ENCODE measurements at places on chromosomes 3 and 15.

GRCh38 chr15:45573961-45574629 lies 13.1 kb upstream of the BLOC1S6 start:
- DNase-seq = peak; percentile 30

GRCh38 chr3:15556512-15556911 lies 35.0 kb upstream of the COLQ start:
- DNase-seq = no peak

DNA sequence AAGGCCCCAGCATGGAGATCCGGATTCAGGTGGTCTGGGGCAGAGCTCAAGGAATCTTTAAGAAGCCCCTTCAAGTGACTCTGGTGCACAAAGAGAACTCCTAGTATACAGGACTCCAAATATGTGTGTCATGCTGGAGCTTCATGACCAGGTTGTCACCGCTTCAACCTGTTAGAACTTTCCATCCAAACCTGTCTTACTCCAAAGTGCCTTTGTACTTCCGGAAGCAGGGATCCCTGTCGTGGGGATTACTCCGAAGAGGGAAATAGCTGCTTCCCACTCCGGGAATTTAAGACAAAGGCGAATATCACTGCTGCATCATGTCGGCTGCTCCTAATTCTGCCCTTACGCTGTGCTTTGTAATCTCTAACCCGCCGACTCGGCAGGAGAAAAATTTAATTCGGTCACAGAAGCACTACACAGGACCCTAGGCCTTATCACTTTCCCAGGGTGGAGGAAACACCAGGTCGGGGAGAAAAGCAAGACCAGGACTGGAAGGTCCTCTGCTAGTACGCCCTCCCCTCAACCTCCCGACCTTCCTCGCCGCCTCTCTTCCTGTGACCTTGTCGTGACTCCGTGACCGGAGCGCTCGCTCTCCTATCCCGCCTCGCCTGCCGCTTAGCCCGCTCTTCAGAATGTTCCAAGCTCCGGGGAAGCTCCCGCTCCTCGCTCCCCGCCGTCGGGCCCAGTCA lies 730 bp downstream of the HIGD1A start:
- peak; percentile 16 for DNase-seq

DNA sequence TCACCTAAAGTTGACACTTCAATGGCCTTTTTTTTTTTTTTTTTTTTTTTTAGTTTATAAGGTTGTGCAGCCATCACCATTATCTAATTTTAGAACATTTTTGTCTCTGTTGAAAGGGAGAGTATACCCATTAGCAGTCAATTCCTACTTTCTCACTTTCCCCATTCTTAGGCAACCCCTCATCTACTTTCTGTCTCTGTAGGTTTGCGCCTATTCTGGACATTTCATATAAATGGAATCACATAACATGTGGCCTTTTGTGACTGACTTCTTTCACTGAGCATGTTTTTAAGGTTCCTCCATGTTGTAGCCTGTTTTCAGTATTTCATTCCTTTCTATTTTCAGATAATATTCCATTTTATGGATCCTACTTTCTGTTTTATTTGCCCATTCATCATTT lies 56.3 kb downstream of the BLM start:
- DNase-seq = no peak

GRCh38 chr15:74053941-74054529 lies 28.3 kb downstream of the GOLGA6A start:
- peak; percentile 76 for DNase-seq

DNA sequence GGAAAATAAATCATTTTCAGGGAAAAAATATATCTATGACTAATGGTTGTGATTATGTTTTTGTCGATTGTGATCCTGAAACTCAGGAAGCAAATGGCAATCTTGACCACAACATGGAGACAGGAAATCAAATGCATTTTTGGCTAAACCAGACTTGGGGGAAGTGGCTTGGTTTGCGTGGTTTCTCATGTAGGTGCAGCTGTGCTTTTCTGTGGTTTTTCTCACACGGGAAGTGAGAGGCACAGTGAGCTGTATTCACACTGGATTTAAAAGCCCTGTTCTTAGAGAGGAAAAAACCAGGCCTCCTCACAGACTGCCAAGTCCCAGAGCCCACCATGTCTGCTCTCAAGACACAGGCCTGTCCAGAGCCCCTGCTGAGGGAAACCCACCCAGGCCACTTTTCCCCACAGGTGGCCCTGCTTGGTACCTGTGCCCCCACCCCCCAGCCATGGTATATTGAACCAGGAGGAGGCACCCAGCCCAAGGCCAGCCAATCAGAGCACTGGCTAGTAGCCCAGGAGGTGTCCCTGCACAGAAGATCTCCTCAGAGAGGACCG lies 46.1 kb downstream of the BTD start:
- DNase-seq = peak; percentile 56

GRCh38 chr3:15941958-15942357 lies 144.2 kb upstream of the ANKRD28 start:
- no peak for DNase-seq

DNA sequence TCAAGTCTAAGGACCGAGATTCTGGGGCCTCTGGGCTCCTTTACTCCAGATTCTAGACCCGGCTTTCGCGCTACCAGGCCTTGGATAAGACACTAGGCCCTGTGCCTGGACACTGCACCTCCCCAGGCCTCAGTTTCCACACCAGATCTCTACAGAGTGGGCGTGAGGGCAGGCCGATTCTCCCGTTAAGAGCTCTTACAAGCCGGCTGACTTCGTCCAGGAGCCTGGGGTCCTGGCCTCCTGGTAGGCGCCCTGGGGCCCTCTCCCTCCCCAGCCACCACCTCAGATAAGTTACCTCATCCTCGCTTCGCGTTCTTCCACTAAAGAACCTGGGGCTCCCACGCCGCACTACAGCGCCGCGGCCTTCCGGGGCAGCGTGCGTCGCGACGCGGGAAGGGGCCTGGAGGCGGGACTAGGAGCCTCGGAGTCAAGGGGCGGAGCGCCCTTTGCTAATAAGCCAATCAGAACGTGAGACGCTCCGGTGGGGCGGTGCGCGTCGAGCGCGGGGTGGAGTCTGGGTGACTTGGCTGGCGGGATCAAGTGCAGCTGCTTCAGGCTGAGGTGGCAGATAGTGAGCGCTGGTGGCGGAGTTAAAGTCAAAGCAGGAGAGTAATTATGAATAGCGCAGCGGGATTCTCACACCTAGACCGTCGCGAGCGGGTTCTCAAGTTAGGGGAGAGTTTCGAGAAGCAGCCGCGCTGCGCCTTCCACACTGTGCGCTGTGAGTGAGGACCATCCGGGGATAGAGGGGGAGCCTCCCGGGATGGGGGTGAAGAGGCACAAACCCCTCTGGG lies at the start of the genes EAF2 and IQCB1:
Gene EAF2 (plus strand): TSS at position 539 of the 794 bp plus-strand sequence. CDS start 77 bp downstream, at position 616.
Gene IQCB1 (minus strand): TSS at position 390 of the 794 bp plus-strand sequence. CDS start 6,100 bp downstream, outside the sequence.
- DNase-seq = peak; percentile 92

DNA sequence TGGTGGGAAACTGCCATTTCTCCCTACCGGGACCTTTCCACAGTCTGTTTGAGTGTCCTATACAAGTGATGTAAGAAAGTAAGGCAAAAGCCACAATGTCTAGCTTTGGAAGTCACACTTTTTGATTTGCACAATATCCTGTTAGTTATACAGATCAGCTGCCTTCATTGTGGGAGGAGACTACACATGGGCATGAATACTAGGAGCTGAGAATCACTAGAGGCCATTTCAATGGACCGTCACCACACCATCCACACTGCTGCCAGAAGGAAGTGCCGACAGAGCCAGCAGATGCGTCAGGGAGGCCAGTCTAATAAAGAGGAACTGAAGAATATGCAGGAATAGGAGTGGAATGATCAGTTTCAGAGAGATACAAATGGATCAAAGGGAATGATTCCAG lies 65.8 kb downstream of the SCN11A start:
- DNase-seq = peak; percentile 53

DNA sequence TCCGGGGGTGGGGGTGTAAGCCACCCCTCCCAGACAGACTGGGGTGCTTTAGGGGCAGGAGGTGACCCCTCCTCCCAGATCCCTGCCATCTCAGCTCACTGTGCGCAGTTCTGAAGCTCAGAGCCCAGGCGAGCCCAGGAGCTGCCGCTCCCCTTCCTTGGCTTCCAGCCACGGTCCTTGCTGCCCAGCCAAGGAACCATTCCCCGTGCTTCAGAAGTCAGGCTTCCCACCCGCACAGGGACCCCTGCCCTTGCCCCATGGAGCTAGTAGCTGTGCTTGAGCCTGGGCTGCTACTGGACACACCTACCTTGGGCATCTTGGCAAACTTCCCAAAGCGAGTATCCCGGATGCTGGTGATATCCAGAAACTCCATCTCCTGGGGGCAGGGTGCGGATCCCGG lies 4.8 kb downstream of the PLCB2 start:
- no peak for DNase-seq

GRCh38 chr15:34374816-34375215 lies 7.8 kb upstream of the LPCAT4 start:
- no peak for DNase-seq

- DNase-seq = no peak
These were observed 81.4 kb downstream of the IL12A start for GRCh38 chr3:160069986-160070385.

- no peak for DNase-seq
These were observed 364.5 kb upstream of the EPHA3 start for GRCh38 chr3:88742674-88743507.

DNA sequence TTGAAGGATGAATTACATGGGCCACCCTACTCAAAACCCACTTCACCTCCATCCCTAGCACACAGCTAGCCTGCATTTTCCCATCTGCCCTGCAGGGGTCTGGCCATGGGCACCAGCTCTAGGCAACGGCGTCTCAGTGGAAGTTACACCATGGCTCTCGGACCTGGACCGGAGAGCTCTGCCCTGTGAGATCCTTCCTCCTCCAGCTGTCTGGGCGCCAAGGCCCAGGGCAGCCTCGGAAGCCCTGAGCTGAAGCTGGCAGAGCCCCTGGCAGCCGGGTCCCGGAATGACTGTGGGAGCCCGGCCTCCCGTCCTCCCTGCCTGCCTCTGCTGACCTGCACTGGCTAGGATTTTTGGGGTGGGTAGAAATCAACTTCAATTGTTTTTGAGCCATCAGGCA lies 98.9 kb downstream of the CHSY1 start:
- peak; percentile 38 for DNase-seq

- DNase-seq = no peak
These were observed 8.6 kb downstream of the PARP9 start for GRCh38 chr3:122555275-122556071.

GRCh38 chr15:73483053-73483452 lies 40.1 kb downstream of the REC114 start:
- no peak for DNase-seq

DNA sequence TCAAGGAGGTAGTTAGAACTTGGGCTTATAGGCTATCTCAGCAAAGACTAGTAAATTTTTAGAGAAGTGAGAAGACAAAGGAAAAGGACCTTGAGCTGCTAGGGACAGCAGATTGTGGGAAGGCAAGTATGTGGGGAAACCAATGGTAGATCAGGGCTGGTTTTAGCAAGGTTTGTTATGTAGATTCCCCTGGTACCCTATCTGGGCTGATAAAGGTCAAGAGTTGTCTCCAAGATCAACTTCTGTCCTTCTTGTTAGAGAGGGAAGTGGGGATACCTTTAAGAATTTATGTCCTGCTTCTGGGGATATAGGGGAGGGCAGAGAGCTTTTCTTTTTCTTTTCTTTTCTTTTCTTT lies 28.9 kb downstream of the KAT2B start:
- DNase-seq = no peak

- DNase-seq = no peak
These were observed 32.2 kb downstream of the SLC24A1 start for GRCh38 chr15:65653801-65654521.

DNA sequence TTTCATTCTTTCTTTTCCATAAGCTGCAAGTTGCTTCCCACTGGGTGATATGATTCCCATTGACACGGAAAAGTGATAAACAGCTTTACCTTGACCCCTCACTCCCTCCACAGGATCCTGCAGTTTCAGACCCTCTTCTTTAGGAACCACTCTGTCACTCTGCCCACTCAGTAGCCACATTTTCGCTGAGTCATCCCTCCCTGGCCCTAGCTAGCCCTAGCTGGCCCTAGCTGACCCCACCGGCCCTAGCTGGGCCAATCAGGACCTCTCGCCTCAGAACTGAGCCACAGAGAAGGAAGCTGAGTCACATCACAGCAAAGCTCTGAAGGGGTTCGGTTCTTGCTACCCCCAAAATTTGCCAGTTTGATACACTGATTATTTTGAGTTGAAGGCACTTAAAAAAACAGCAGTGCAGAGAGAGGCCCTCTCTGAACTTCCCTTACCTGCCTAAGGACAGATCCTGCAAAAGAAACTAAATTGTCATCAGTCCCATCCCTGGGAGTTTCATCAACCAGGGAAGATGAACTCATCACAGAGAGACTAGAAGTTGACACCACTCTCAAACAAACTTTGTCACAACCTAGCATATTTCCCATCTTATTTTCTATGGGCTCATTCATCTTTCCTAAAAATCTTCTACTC lies 233.5 kb upstream of the PROK2 start:
- peak; percentile 47 for DNase-seq

DNA sequence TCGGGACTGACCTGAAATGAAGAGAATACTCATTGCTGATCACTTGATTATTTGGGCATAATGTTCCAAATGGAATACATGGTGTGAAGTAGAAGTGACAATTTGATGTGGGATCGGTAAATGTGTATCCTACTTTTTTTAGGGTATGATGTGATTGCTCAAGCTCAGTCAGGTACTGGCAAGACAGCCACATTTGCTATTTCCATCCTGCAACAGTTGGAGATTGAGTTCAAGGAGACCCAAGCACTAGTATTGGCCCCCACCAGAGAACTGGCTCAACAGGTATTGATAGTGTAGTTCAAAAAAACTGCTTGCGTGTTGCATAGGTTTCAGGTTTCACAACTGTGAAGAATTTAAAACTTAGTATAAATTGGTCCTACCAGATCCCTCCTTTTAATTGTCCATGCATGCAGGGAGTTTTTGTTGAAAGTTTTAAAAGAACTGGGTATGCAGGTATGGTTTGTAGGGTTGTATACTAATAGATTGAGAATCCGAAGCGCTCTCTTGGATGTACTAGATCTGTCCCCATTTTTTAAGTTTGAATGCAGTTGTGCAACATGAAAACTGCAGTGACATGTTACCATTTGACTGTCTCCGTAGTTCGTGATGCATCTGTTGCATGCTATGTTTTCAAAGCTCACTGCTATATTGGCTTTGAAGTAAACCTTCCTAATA lies 1.6 kb downstream of the EIF4A2 start:
- DNase-seq = no peak

DNA sequence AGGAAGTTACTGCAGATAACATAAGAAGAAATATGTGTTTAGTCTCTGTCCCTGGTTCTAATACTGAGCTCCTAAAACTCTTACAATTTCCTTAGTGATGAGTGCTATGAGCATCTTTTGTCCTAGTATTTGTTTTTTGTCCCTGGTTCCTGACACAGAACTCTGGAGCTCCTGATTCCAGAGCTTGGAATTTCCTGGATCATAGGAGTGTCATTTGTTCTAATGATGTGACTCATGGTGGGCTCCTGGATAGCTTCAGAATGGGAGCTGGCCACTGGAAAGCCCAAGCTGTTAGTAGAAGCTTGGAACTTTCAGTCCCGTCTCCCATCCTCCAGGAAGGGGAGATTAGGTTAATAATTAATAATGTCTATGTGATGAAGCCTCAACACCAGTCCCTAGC lies 98.2 kb downstream of the CNTN6 start:
- DNase-seq = no peak

- DNase-seq = no peak
These were observed 14.1 kb downstream of the ITGA11 start for GRCh38 chr15:68417897-68418296.

- DNase-seq = no peak
These were observed 36.3 kb upstream of the DCLK3 start for GRCh38 chr3:36800533-36801116.

Measured in MG63 (cell line).